ENCODE measurements at places on chromosomes 16 and 17. TPM values are rescaled to one million over a fixed set of nuclear protein-coding genes. Genes with fewer than 3 reads are reported as not detected.

The MPP2 gene
- 2.3 TPM for total RNA-seq

The KRTAP9-8 gene
- total RNA-seq, result not detected

The CD19 gene
- not detected for total RNA-seq

DNA sequence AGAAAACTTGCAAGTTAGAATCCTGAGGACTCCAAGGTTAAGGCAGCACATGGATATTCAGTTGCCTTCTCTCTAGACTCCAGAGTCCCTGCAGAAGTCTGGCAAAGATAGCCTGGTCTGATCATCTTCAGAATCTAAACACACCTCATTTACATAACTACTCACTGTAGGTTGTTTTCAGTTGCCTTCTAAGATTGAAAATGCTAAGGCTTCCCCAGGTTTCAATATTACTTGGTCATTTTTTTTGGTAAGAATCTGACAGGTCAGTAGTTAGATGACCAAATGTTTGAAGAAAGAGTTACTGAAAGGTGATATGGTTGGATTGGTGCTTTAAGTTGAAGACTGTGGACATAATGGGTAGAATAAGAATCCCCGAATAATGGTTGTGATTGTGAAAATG, 205.4 kb upstream of the KCNJ16 start:
- DNase-seq, result no peak

DNA sequence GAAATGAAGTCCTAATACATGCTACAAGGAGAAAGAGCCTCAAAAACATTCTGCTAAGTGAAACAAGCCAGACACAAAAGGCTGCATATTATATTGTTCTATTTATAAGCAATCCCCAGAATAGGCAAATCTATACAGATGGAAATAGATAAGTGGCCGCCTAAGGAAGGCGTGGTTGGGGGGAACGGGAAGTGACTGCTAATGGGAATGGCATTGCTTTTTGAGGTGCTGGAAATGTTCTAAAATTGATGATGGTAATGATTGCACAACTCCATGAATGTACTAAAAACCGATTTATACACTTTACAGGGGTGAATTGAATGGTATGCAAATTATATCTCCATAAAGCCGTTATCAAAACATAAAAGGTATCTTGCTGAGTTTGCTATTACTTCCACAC, 67.7 kb downstream of the GAS7 start:
- no peak for DNase-seq

DNA sequence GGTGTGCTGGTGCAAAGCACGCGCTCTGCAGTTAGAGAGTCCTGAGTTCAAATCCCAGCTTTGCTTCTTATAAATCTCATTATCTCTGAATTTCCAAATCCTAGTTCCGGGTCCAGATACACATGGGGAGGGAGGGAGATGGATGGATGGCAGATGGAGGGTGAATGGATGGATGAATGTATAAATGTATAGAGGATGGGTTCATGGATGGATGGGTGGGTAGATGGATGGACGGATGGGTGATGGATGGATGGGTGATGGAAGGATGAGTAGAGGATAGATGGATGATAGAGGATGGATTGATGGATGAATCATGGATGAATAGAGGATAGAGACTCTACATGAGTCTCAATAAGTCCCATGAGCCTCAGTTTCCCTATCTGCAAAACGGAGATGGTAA, 89.9 kb downstream of the MYH11 start:
- no peak for DNase-seq

GRCh38 chr17:37031493-37032083, 82.8 kb downstream of the AATF start:
- DNase-seq, result no peak

The SEZ6 gene
- total RNA-seq, result 0.16 TPM

DNA sequence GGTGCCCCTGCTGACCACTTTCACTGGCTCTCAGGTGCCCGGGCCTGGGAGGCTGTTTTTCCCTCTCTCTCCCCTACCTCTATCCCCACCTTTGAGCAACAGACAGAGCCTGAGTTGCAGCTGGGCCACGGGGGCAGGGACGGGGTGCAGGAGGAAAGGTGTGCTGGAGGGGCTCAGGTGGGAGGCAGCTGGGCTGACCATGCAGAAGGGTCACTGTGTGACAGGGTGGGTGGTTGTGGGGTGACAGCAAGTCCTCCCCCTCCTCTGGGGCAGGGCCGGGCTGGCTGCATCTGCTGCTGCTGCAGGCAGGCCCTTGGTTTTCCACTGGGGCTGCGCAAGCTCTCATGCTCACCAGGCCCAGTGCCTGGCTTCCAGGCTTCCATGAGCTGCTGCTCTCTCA, 6.6 kb downstream of the ZNF319 start:
- no peak for DNase-seq

The STAT3 gene
- 159 TPM for total RNA-seq

GRCh38 chr16:4309833-4310266, 6.0 kb upstream of the GLIS2 start:
- peak; percentile 45 for DNase-seq

DNA sequence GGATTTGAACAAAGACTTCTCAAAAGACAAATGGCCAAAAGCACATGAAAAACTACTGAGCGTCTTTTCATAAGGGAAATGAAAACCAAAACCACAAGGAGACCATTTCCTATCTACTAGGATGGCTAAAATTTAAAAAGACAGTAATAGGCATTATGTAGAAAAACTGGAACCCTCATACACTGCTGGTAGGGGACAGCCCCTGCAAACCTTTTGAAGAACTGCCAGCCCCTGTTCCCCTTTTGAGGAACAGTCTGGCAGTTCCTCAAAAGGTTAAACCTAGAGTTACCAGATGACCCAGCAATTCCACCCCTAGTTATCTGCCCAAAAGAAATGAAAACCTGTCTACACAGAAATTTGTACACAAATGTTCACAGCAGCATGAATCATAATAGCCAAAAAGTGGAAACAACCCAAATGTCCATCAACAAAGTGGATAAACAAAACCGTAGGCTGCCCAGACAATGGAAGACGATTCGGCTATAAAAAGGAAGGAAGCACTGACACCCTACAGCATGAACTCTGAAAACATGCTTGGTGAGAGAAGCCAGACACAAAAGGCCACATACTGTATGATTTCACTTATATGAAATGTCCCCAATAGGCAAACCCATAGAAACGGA, 22.9 kb downstream of the CDIP1 start:
- no peak for DNase-seq

The LYRM9 gene
- 20.1 TPM for total RNA-seq

DNA sequence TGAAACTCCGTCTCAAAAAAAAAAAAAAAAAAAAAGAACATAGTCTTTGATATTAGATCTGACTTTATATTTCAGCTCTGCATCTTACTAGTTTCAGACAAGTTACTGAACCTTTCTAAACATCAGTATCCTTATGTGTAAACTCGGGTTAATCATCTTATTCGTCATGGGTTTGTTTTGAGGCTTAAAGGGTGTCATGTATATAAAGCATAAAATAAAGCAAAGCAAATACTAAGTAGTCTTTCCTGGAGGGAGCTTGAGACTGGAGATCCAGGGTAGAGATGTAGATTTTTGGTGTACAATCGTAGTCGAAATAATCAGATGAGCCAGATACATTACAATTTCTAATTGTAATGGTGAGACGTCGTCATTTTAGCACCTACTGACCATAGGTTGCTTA, 7.8 kb downstream of the BCAS3 start:
- DNase-seq, result no peak

DNA sequence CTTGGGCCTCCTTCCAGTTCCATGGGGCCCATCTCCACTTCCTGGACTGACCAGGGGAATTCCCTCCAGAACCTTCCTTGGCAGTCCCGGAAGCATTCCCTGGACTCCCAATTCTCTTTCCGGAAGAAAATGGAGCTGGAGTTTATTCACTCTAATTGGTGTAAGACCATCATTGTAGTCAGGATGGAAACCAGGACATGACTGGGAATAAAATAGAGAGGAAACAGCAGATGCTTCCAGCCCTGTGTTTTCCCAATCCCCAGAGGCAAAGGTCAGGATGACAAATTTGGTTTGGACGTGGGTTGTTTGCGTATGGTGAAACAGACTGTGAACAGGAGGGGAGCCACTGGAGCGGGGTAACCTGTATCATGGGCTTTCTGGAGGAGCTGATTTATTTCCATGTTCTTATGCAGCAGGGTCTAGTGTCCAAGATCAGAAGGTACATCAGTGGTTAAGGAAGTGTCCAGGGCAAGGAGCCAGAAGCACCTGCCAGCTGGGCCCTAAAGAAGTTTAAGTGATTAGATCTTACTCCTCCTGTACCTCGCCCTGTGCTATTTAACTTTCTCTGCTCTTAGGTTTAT, 8.5 kb upstream of the LONP2 start:
- no peak for DNase-seq

- no peak for DNase-seq
Measured at GRCh38 chr16:69309316-69309715, 1.8 kb upstream of the VPS4A start.

DNA sequence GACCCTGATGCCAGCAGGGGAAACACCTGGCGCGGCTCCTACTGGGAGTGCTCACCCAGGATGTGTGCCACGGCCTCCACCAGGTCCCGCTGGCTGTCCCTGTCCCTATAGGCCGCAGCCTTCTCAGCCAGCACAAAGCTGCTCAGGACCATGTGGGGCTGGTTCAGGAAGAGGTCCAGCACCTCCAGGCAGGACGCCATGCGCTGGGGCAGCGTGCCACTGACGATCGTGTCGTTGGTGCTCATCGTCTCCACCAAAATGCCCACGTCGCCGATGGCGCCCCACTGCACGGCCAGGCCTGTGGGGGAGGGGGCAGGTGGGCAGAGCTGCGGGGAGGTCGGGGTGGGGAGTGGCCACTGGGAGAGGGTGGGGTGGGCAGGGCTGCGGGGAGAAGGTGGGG, 15.9 kb upstream of the DUS1L start:
- DNase-seq, result no peak

DNA sequence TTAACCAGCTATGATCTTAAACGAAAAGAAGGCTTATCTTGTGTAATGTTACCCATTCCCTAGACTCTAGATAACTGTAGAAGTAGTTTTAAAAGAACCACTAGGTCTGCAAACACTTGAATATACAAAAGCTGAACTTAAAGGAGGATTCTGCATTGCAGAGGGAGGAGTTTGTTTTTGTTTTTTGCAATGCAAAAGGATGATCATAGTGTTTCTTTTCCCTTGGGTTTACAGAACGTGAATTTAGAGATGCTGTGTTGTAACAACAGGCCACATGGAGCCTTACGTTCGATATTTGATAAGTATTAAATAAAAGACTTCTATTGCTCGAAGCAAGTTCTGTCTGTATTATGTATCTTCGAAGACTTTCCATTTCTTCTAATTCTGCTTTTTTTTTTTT, 77.6 kb downstream of the CHD9 start:
- no peak for DNase-seq

The ERAL1 gene
- total RNA-seq, result 43.7 TPM

DNA sequence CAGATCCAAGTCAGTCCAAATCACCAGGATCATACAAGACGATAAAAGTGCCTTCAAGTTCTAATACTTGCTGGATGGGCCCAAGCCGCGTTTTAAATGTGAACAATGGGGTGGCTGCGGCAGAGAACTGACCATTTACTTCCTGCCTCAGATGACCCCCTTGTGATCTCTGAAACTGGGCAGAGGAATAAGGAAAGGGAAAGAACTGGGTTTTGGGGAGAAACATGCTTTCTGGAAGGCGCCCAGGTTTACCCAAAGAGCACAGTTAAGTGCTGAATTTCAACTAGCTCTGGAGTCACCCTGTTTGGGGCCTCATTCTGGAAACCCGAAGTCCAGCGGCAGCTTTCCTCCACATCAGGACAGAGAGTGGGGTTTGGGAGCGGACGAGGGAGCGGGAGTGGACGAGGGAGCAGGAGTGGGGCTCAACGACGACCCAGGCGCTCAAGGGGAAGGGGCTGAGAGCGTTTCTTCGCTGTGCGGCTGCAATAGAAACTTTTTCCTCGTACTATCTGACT, 1.6 kb downstream of the FAM20A start:
- DNase-seq, result no peak

The GCGR gene
- total RNA-seq, result not detected

DNA sequence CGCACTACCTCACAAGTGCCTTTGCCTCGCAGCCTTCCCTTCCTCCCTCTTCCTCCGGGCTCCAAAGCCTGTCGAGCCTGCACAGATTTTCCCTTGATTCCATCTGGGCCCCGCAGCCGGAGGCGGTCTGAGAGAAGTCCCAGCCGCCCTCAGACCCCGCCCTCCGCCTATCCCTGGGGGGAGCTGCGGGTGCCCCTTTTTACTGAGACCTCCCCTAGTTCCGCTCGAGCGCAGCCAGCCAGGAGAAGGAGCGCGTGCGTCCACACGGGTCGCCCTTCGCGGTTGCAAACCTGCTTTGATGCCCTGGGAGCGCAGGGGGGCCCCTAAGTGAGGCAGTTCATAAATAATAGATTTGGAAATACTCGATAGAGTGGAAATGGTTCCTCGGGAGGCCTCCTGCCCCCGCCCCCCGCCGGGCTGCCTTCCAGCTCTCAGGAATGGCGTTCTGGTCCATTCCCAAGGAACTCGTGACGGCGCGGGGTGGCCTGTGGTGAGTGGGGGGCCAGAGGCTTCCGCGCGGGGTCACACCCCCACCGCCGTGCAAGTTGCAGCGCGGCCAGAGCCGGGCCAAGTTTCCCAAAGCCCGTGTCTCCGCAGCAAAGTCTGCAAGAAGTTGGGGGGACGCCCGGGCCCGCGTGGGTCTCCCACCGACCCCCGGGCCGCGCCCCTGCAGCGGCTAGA, 610 bp downstream of the C16orf74 start:
- DNase-seq, result no peak

The CARHSP1 gene
- total RNA-seq, result 96.3 TPM

GRCh38 chr16:85082173-85083050, 29.9 kb downstream of the CIBAR2 start:
- no peak for DNase-seq

GRCh38 chr16:81445966-81446906, 1.6 kb downstream of the CMIP start:
- DNase-seq, result no peak

DNA sequence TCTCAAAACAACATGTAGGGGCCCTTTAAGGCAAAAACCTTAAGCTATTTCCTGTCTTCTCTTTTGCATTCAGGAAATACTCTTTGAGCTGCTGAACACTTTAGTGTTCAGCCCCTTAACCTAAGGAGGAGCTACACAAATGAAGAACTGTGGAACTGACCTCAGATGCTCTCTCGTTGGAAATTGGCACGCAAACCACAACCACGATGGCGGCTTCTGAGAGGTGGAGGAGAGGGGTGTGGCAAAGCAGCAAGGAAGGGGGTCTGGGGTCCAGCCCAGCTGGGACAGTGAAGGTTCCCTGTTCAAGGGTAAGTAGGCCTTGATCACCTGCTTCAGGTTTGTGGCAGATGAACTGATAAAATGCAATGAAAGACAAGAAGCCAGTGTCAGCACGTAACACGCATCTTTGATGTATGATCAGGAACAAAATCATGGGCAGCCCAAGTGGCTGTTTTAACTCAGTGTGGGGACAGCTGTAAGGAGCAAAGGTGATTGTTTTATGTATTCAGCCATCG, 291.6 kb upstream of the TNRC6C start:
- DNase-seq, result no peak

The TEX19 gene
- 0.80 TPM for total RNA-seq

DNA sequence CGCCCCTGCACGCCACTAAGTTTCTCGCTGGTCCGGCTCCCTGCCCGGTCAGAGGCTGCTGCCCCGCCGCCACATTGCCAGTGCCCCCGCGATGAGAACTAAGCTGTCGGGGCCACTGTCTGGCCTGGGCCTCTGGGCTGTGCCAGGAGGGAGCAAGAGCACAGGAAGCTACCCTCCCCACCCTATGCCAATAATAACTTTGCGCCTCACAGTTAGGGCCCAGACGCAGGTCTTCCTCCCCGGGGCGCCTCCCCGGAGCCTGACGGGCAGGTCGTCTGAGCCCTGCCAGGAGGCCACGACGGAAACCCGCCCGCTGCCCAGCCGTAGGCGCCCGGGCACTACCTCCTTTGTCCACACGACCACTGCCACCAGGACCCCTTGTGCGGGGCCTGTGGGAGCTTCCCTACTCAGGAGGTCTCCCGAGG, 1.5 kb downstream of the ZFPM1 start:
- no peak for DNase-seq

GRCh38 chr17:48413613-48414405, 16.2 kb downstream of the SKAP1 start:
- no peak for DNase-seq
